ENCODE measurements at places on chromosomes 6 and 20.

- no peak for DNase-seq
These were observed 78.4 kb upstream of the FOXP4 start for GRCh38 chr6:41467627-41468404.

DNA sequence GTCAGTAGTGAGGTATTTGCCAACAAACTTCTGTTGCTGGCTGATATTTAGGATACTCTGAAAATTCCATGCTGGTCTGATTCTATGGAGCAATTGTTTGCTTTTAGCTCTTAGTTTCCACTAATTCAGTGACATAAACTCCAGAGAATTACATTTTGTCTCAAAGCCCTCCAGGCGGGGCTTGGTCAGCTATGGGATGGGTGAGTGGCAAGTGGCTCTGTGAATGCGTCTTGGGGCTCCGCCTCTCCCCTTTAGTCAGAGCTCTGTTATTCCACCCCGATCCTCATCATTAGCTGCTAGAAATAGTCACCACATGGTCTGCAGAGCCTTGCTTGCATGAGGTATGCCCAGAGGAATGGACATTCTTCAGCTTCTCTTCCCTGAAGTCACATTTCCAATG, 540.6 kb downstream of the QKI start:
- no peak for DNase-seq

DNA sequence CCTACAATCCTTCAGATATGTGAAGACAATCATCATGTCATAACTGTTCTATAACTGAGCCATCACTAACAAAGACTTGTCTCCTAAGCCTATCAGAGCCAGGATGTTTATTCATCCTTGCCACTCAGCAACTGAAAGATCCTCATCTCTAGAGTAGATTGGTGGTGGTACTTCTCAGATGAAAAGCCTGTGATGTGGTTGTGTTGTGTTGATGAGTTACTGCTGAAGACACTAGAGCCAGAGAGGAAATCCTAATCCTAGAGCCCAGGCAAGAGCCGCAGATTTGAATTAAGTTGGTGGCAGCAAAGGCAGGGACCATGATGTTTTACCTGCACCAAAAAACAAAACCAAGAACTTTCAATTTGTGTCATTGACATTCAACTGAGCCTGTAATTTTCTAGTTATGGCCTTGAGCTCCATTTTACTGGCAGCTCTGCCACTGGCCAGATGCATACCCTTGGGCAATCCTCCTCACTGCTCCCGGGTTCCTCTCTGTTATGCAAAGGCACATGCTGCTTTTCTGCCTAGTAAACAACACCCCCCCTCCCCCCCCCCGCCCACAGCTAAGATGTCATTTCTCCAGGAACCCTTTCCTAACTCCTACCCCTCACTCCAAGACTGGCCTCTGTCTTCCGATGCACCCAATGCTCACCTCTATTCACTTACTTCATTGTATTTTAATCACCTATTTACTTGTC, 50.2 kb upstream of the REV3L start:
- DNase-seq = no peak

DNA sequence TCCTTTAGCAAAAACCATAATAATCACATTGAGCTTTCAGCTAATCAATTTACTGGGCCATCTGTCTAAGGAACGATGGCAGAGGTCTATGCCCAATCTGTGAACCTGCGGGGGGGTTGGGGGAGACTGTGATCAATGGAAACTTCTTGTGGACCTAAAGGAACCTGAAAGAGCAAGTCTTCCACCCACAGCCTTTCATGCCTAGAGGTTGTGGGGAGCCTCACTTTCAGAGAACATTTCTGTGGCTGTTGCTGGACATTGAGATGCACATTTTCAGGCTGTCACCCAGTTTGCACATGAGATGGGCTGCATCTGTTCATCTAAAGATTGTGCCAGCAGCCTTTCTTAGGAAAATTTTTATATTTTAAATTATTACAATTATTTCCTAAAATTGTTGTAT, 310.0 kb upstream of the SPTLC3 start:
- no peak for DNase-seq

Measured in activated CD4-positive, alpha-beta T cell treated with anti-CD3 and anti-CD28 coated beads, Interleukin-2, amount 50 U/mL, for 4 hours (primary cell).